ENCODE measurements at places on chromosomes 3 and 15.

DNA sequence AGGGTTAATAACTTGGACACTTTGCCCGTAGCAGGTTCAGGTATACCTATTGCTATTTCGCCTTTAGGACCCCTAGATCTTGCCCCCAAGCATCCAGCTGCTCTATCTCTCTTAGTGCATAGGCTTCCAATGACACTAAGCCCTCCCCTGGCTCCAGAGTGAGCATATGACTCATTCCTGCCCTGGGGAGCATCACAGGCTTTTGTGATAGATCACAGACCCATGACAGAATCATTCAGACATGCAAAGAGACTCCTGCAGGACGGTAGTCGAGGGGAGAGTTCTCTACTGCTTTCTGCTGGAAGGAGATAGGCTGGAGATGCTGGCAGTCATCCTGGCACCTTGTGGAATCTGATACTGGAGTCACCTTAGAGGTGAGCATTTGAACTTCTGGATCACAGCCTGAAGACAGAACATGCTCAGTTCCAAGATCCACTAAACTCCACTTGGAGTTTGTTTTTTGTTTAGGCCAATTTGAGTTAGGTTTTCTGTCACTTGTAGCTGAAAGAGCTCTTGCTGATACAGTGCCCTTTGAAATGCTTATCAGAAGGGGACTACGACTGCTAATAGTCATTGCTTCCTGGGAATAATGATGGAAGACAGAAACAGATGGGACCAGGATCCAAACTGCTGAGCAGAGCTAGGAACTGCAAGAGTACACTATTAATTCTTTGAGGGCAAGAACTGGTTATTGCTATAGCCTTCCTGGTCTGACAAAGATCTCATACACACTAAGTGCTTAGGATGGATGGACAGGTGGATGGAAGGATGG, 11.0 kb downstream of the LYSMD2 start:
- peak; percentile 47 for DNase-seq

GRCh38 chr3:60189304-60189703, 1061.9 kb downstream of the FHIT start:
- no peak for DNase-seq

- no peak for DNase-seq
Measured at GRCh38 chr3:195078891-195079440, 192.0 kb downstream of the XXYLT1 start.

GRCh38 chr3:6168256-6168655, 692.7 kb upstream of the GRM7 start:
- peak; percentile 81 for DNase-seq
